ENCODE measurements at places on chromosomes 4 and X. TPM values are rescaled to one million over a fixed set of nuclear protein-coding genes. Genes with fewer than 3 reads are reported as not detected.

FAM9B gene
- not detected for polyA plus RNA-seq

CT45A1 gene
- not detected for polyA plus RNA-seq

MGST2 gene
- polyA plus RNA-seq, result 36.0 TPM

TEX11 gene
- polyA plus RNA-seq, result not detected

TMSB15C gene
- polyA plus RNA-seq, result 1.3 TPM

DNAAF6 gene
- not detected for polyA plus RNA-seq

REPS2 gene
- polyA plus RNA-seq, result 1.9 TPM

ATP1B4 gene
- not detected for polyA plus RNA-seq

PDE5A gene
- polyA plus RNA-seq, result 74.7 TPM

NEXMIF gene
- polyA plus RNA-seq, result not detected

PROM1 gene
- 4.1 TPM for polyA plus RNA-seq

HTR2C gene
- not detected for polyA plus RNA-seq

GPC4 gene
- 20.8 TPM for polyA plus RNA-seq

UGT2A3 gene
- not detected for polyA plus RNA-seq

TLR10 gene
- polyA plus RNA-seq, result not detected

FAM114A1 gene
- polyA plus RNA-seq, result 57.5 TPM

MXRA5 gene
- polyA plus RNA-seq, result not detected

IL13RA1 gene
- polyA plus RNA-seq, result 45.8 TPM

NAP1L3 gene
- 10.9 TPM for polyA plus RNA-seq

SORBS2 gene
- 111 TPM for polyA plus RNA-seq

FATE1 gene
- polyA plus RNA-seq, result not detected

TLR2 gene
- polyA plus RNA-seq, result 6.1 TPM

CT47B1 gene
- polyA plus RNA-seq, result not detected

EREG gene
- polyA plus RNA-seq, result 0.38 TPM

SLC10A7 gene
- 3.3 TPM for polyA plus RNA-seq

ZFP92 gene
- polyA plus RNA-seq, result 0.75 TPM

MAB21L2 gene
- 0.05 TPM for polyA plus RNA-seq

MAGEA2B gene
- polyA plus RNA-seq, result not detected

NSG1 gene
- 1.5 TPM for polyA plus RNA-seq

ZC4H2 gene
- polyA plus RNA-seq, result 5.4 TPM

LRIT3 gene
- not detected for polyA plus RNA-seq

GATA1 gene
- not detected for polyA plus RNA-seq

RHOH gene
- polyA plus RNA-seq, result 0.74 TPM

NMU gene
- not detected for polyA plus RNA-seq

HEPH gene
- polyA plus RNA-seq, result 21.0 TPM

BEX2 gene
- polyA plus RNA-seq, result 13.4 TPM

UGT2B7 gene
- 5.8 TPM for polyA plus RNA-seq

CENPE gene
- polyA plus RNA-seq, result 0.28 TPM

MMRN1 gene
- 0.13 TPM for polyA plus RNA-seq

FGD1 gene
- 1.0 TPM for polyA plus RNA-seq

DMD gene
- 47.8 TPM for polyA plus RNA-seq

F8 gene
- polyA plus RNA-seq, result 6.1 TPM

SLC6A14 gene
- 0.03 TPM for polyA plus RNA-seq

SCML2 gene
- 1.6 TPM for polyA plus RNA-seq

CSN1S1 gene
- polyA plus RNA-seq, result not detected

GPR34 gene
- 4.4 TPM for polyA plus RNA-seq

PLK4 gene
- polyA plus RNA-seq, result 0.72 TPM

UGT2B10 gene
- not detected for polyA plus RNA-seq

EGF gene
- 3.4 TPM for polyA plus RNA-seq

PARM1 gene
- polyA plus RNA-seq, result 112 TPM

MND1 gene
- not detected for polyA plus RNA-seq

H2BW2 gene
- polyA plus RNA-seq, result not detected

All from aorta (tissue), 5 donors.